ENCODE measurements at places on chromosomes 4 and X.

DNA sequence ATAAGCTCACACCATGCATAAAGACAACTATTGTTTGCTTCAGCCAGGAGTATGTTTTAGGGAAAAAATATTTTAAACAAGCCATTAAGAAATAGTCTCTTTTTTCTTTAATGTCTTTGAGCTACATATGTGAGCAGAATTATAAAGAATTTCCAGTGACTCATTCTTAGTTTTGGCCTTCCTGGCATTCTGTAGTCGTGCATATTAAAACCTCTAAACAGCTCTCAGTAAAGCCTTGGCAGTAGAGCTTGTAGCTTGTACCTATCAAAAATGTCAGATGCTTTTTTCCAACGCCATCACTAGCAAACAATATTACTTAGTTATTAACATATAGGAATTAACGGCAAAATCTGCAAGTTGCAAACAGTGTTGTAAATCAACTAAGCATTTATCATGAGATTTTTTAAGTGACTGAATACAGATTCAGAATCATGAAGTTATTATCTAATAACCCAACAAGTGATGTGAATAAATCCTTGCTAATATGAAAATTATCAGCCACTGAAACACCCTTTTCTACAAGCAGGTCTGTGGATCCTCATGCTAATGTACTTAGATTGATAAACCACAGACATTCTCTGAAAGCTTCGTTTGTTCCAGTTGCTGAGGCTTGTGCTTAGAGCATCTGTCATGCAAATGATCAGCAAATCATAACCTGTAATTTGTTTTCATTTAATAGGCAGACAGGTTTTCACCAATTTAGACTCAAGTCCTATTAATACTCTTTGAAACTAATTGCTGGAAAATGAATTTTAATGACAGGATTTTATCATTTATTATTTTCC is 412.0 kb upstream of the ATOH1 start:
- peak; percentile 20 for DNase-seq

GRCh38 chrX:9775930-9776329 is 10.3 kb upstream of the GPR143 start:
- no peak for DNase-seq

GRCh38 chr4:4989083-4989622 is 30.1 kb downstream of the CYTL1 start:
- DNase-seq: no peak

- no peak for DNase-seq
These were observed 38.5 kb upstream of the IQSEC2 start for GRCh38 chrX:53319614-53320542.

DNA sequence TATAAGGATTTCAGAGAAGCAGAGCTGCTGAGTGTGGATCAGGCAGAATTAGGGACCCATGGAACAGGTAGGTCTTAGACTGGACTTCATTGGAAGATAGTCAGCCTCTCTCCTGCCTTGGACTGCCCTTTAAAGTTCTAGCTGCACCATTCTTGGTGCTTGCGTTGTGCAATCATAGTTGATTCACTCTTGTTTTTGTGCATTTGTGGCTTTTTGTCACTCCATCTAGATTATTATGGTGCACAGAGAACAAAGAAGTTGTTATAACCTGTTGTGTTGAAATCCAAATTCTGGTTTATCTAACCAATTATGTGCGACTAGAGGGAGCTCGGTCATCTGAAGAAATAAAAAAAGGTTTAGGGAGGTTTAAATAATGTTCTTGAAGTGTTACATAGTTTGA is 59.3 kb downstream of the JADE1 start:
- no peak for DNase-seq

DNA sequence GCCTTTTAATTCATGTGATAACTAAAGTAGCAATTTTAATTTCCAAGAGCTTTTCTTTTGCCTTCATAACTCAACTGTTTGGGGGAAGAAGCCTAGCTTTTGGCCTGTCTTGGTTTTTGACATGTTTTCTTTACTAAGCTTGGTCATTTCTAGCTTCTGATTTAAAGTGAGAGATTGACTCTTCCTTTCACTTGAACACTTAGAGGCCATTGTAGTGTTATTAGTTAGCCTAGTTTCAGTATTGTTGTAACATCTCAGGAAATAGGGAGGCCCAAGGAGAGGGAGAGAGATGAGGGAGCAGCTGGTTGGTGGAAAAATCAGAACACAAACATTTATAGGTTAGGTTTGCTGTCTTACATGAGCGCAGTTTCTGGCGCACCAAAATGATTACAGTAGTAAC is 44.8 kb downstream of the DCLK2 start:
- DNase-seq: no peak

DNA sequence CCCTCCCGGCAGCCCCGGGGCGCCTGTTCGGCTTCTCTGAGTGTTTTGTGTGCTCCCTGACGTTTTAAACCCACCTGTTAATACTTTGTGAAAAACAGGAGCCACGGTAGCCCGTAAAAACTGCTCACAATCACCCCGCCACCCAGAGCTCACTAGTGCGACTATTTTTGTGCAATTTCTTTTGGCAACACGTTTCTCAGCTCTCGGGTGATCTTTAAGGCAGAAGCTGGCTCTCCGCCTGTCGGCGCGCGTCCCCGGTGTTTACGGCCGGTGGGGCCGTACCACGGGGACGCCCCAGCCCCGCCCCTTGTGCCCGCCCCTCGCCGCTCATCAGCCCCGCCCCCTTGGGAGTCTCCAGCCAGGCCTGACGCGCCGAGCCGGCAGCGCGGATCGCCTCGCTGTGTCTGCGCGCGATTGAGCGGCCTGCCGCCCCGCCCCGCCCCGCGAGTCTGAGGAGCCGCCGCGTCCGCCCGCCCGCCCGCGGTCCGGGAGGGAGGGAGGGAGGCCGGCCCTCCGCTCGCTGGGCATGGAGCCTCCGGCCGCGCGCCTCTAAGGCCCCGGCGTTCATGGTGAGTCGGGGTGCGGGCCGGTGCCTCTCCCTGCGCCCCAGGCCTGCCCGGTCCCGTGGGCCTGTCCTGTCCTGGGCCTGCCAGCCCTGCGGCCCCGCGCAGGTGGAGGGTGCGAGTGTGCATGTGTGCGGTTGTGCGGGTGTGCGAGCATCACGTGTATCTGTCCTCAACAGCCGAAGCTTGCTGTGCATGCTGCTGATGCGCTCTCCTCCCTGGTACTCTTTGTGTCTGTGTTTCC is 56.2 kb upstream of the TADA2B start:
- peak; percentile 92 for DNase-seq

- peak; percentile 59 for DNase-seq
These were observed 848 bp upstream of the KCND1 start for GRCh38 chrX:48972220-48973164.

DNA sequence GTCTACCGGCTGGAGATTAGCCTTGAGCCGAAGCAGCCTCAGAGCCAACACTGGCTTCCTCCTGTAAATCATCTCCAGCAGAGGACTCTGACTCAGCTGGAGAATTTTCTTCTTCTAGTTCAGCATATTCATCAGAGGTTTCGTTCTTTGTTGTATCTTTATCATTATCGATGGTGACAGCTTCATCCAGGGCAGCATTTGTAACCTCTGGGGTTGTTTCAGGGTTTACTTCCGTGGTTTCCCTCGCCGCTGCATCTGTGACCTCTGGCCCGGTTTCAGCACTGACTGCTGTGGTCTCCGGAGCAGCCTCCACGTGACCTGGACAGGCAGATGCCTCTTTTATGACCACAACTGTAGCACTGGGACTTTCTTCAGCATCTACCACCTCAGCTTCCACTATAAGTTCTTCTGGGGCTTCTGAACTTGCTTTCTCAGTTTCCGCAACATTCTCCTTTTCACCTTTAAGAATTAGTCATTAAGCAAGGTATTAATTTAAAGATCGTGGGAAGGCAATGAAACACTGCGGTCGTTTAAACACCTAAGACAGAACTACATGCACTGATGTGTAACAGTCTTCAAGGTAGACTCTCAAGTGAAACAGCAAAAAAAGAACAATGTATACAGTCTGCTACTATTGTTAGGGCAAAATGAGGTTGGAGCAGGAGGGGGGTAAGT is 13.3 kb downstream of the MGARP start:
- DNase-seq: peak; percentile 71

DNA sequence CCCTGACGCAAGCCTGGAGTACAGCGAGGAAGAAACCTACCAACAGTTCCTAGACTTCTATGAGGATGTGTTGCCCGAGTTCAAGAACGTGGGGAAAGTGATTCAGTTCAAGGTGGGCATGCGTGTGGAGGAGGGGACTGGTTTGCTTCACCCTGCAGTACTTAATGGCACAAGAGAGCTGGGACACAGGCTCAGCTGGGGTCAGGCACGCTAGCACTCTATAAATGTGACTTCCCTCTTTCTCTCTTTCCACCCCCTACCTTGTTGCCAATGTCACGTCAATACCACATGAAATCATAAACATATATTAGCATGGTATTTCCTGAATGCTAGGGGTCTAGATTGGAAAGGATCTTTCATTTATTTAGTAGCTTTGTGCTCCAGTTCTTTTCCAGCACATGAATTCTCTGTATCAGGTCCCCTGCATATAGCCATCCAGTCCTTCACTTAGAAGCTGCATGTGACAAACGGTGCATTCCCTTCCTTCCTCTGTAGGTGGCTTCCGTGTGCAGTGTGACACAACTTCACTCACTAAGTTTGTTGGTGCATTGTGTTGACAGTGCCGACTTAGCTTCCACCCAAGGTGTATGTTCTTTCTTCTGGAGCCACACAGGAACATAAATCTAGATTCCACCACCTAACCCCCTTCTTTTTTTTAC is 25.6 kb downstream of the ZRSR2 start:
- peak; percentile 30 for DNase-seq

DNA sequence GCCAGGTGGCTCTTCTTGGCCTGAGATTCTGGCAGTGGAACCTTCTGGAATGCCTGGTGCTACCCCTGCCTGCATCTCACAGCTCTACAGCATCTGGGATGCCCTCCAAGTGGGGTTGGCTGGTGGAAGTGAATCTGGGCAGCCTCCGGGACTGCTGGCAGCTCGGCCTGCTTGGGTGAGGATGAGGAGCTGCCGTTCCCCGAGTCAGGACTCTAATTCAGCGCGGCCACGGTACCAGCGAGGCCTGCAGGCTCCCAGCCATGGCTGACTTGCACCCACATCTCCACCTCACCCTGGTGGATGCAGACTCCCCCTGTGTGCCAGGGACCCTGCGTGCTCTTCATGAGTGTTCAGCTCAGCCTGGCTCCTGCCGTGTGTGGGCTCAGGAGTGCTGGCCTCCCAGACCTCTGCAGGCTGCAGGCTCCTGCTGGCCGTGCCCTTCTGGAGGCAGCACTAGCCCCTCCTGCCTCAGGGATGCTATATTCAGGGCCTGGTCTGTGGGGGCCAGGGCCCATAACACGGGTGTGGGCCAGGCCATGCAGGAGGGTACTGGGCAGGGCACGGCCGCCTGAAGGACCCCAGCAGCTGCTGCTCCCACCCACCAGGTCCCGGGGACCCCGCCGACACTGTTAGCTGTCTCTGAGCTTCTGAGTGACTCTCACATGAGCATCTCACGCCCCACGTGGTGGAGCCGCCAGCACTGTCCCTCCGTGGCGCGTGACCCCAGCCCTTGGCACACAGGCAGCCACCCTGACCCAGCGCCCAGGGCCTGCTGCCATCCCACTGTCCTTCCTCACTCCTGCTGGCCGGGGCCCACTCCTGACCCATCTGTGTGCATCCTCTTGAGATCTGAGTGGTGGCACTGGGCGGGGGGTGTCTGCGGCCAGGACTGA is 10.6 kb downstream of the UVSSA start:
- no peak for DNase-seq

DNA sequence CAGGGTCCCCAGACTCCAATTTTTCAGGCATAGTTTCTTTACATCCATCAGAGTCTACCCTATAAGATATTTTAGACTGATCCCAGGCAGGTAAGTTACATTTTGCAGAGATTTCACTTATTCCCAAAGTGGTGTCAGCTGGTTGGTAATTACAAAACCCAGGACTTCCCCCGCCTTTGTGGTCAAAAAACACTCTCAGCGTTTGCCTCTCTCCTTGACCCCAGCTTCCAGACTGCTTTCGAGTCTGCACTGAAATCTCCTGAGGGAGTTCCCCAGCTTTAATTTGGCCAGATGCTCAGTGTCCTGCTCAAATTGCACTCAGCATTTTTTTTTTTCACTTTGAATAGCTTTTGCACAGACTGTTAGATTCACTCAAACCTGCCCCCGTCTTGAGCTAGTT is 11.2 kb upstream of the AMOT start:
- DNase-seq: peak; percentile 55

DNA sequence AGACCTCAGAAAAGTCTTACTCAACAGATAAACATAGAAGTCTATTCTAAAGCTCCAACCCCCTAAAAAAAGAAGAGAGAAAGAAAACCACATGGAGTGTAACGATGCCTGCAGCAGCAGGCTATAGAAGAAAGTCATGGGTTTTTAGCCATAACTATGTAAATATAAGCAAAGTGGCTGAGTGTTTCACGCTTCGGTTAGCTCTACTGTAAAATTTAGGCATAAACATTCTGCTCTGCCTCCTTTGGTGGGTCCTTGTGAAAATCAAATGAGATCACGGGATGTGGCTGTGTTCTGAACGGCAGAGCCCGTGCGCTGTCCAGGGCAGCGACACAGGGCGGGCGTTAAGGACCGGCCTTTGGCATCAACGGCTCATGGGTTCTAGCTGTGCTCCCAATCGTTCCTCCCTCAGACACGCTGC is 78.4 kb downstream of the IRF2 start:
- no peak for DNase-seq

DNA sequence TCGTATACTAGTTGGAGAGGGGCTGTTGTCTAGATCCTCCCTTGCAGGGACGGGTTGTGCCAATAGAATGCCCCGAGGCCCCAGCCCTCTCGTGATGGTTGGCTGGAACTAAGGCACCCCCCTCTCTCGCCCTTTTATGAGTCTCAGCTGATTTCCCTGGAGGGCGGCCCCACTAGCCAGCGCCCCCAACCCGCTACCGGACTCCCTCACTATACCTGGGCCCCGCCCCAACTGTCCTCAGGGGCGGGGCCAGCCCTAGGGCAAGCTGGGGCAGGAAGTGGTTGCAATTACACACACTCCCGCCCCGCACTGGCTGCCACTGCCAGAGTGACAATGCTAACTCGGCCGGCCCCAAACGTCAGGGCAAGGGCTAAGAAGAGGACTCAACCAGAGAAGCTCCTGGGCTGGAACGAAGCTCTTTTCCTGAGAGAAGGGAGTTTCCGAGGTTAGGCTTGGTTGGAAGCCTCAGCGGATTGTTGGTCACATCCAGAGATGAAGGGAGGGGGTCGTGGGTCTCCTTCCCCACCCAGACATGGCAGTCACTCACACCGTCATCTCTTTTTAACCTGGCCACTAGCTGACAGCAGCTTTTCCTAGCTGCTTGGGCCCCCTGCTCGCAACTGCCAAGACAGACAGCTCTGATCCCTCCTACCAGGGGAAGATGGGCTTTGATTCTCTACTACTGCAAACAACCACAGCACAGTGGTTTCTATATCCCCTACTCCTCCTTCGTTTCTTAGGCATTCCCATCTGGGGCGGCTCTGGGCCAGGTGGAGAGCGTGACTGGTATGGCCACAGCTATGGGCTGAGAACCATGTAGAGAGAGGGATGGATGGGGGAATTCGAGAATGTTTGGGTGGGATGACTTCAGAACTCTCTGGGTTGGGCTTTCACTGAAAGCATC is 21.0 kb upstream of the BCORL1 start:
- no peak for DNase-seq

DNA sequence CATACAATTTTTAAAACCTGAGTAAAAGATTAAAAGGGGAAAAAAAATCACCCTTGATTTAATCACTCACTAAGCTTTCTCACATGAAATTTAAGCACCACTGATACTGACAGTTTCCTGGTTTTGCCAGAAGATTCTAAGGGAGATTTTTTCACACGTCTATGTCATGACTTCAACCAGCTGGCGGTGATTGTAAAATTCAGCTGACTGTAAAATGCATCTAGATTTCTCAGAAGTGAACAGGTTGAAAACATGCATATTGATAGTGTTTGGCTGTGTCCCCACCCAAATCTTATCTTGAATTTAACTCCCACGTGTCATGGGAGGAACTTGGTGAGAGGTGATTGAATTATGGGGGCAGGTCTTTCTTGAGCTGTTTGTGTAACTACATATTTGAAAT is 566.8 kb downstream of the PCDH18 start:
- DNase-seq: no peak

Data from fibroblast of skin of right quadriceps (primary cell).